ENCODE measurements at places on chromosomes 4 and X.

- DNase-seq: peak; percentile 7
These were observed 32.4 kb upstream of the RBPJ start for GRCh38 chr4:26288355-26288909.

DNA sequence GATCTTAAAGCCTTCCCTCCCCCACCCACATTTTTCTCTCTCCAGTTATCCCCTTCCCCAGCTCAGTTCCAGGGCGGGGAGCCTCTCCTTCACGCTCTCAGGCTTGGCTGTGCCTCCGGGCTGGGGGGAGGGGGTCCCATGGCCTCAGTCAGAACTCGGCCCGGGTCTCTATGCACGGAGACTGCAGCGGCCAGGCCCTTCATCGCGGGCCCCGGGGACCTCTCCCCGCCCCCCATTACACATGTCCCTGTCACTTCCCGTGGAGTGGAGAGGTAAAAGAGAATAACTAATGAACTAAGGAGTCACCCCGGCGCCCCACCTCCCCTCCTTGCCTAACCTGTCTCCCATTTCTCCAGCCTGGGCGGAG, 838 bp upstream of the PRICKLE3 start:
- no peak for DNase-seq

- DNase-seq: peak; percentile 8
These were observed 53.7 kb upstream of the NFKB1 start for GRCh38 chr4:102447413-102447812.

- DNase-seq: no peak
These were observed 17.8 kb upstream of the GABRQ start for GRCh38 chrX:152619897-152620296.

DNA sequence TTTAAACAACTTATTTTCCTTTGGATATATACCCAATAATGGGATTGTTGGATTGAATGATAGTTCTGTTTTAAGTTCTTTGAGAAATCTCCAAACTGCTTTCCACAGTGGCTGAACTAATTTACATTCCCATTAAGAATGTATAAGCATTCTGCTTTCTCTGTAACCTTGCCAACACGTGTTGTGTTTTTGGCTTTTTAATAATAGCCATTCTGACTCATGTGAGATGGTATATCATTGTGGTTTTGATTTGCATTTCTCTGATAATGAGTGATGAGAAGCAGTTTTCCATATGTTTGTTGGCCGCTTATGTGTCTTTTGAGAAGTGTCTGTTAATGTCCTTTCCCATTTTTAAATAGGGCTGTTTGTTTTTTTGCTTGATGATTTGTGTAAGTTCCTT, 155.6 kb upstream of the PITX2 start:
- DNase-seq: no peak

GRCh38 chrX:41923978-41924683, 777 bp upstream of the CASK start:
- peak; percentile 32 for DNase-seq

DNA sequence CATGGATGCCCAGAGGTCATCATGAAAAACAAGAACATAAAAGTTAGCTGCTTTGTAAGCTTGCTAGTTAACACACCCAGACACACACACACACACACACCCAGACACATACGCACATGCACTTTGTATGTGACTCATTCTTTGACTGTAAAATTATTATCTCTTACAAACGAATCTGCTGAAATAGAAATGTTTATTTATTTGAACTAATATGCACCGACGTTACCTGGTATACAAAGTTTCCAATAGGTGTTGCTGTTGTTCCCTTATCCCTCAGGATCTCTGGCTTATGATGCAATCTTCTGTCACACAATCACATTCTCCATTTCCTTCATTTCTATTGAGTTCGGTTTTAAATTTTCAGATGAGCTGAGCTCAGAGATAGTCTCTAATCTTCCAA, 209.3 kb downstream of the PTTG2 start:
- no peak for DNase-seq

GRCh38 chr4:30265716-30266115, 454.5 kb upstream of the PCDH7 start:
- no peak for DNase-seq

- DNase-seq: no peak
These were observed 891 bp downstream of the CISD2 start for GRCh38 chr4:102869569-102870197.

- no peak for DNase-seq
These were observed 25.9 kb downstream of the MXRA5 start for GRCh38 chrX:3320471-3321046.

DNA sequence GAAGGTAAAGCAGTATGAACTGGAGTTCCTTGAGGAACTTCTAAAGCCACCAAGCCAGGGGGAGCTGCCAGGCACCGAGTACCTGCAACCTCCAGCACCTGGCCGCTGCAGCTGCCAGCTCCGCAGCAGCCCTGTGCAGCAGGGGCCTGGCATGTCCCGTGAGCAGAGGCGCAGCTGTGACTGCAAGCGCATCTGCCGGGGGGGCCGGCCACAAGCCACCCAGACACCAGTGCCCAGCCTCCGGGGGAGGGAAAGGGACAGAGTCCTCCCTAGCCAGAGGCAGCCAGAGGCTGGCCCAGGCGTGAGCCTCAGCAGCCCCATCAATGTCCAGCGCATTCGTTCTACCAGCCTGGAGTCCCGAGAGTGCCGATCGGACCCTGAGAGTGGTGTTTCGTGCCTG, 26.6 kb upstream of the PRPS1 start:
- DNase-seq: no peak

GRCh38 chr4:102640669-102641068, 120.1 kb downstream of the MANBA start:
- DNase-seq: no peak

All from CD4-positive, alpha-beta T cell treated with Interleukin-6 at 100 ng/mL for 8 hours (primary cell).